ENCODE measurements at places on chromosomes 6 and 20. TPM values are rescaled to one million over a fixed set of nuclear protein-coding genes. Genes with fewer than 3 reads are reported as not detected.

Gene CRISP3
- 0.06 TPM for polyA plus RNA-seq

Gene TMC2
- polyA plus RNA-seq = 0.37 TPM

Gene C2
- 7.4 TPM for polyA plus RNA-seq

Gene SOX12
- polyA plus RNA-seq = 1.3 TPM

Gene C6orf132
- 119 TPM for polyA plus RNA-seq

Gene VNN1
- 245 TPM for polyA plus RNA-seq

Gene TINAG
- 23.3 TPM for polyA plus RNA-seq

DNA sequence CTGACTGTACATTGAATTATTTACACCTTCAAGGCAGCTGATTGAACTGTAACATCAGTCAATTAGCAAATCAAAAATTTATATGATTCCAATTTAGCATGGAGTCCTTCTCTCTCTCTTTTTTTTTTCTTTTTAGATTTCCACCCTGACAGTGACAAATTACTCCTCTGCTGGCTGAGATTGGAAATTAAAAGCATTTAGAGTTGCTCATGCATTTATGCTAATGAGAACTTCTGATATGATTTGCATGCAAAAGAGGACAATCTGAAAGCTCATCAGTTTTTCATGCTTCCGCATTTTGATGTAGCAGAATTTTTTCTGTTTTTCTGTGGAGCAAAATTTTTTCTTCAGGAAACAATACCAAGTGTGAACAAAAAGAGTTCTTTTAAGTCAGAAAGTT lies 130.5 kb upstream of the NOX3 start:
- H3K4me1 ChIP-seq = no peaks in the 10 kb centered on the region
- H3K27me3 ChIP-seq = no peaks in the 10 kb centered on the region
- H3K4me3 ChIP-seq = no peak overlapping the region
- DNase-seq = no peak
- H3K36me3 ChIP-seq = no peaks in the 10 kb centered on the region

DNA sequence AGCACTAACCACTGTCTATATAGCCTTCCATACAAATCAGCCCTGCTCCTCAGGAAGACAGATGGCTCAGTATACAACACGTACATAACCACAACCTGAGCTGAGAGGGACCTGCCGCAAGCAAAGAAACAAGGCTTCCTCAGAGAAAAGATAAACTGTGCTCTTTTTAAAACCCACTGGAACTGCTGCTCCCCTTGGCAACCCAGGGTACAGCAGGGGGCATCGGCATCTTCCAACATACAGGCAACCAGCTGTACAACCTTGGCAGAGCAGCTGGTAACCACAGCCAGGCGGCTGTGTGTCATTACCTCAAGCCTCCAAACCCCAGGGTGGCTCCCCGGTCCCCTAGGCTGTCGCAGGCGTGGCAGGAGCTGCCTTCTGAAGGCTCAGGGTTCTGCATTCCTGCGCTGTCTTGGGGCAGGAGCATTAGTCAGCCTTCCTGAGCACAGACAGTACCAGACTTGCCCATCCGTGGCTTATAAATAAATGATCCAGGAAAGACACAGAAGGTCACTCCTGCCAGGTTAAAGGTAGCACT lies 249.5 kb downstream of the ADGRG6 start:
- no peak overlapping the region for H3K27ac ChIP-seq
- H3K4me3 ChIP-seq = no peak overlapping the region
- H3K27me3 ChIP-seq = peaks cover 2% of the 10 kb centered on the region
- DNase-seq = no peak

GRCh38 chr6:13559251-13559650 lies 15.2 kb upstream of the SIRT5 start:
- H3K4me3 ChIP-seq = no peak overlapping the region
- no peaks in the 10 kb centered on the region for H3K4me1 ChIP-seq
- no peak overlapping the region for H3K27ac ChIP-seq
- no peaks in the 10 kb centered on the region for H3K36me3 ChIP-seq
- DNase-seq = no peak
- H3K27me3 ChIP-seq = no peaks in the 10 kb centered on the region

GRCh38 chr20:18727032-18727508 lies 86.5 kb upstream of the SCP2D1 start:
- H3K4me3 ChIP-seq = no peak overlapping the region
- H3K27me3 ChIP-seq = no peaks in the 10 kb centered on the region
- no peak overlapping the region for H3K27ac ChIP-seq
- peaks cover 2% of the 10 kb centered on the region for H3K4me1 ChIP-seq
- H3K36me3 ChIP-seq = no peaks in the 10 kb centered on the region

DNA sequence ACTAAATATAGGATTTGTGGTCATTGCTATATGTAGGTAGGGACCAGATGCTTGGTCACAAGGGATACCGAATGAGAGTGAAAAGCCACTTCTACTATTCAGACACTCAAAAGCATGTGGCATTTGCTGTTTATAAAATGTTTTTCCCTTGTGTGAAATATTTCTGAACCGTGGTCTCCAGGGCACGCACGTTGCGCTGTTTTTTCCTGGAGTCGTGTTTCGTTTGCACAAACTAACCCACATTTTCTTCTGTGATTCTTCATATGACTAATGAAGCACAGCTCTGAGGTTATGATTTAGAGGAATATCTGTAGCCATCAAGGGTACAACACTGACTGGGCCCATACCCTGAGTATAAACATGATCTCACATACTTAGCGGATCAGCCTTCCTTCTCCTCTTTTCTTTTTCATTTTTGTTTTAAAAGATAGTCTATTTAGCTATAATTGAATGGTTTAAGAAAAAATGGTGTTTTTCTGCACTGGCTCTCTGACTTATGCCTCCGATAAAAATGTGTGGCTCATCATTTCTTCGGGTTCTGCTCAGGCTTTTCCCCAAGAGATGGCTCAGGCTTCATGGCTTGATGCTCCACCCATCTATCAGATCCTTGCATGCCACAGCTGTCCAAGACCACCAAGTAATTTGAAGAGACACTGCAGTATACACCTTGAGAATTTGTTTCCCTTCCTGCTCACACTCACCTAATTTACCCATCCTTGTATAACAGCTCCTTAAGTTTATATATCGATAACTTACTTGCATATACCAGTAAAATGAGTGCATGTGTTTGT lies 59.9 kb upstream of the HBS1L start:
- H3K4me1 ChIP-seq = no peaks in the 10 kb centered on the region
- no peaks in the 10 kb centered on the region for H3K27me3 ChIP-seq
- no peak overlapping the region for H3K27ac ChIP-seq
- H3K36me3 ChIP-seq = no peaks in the 10 kb centered on the region

DNA sequence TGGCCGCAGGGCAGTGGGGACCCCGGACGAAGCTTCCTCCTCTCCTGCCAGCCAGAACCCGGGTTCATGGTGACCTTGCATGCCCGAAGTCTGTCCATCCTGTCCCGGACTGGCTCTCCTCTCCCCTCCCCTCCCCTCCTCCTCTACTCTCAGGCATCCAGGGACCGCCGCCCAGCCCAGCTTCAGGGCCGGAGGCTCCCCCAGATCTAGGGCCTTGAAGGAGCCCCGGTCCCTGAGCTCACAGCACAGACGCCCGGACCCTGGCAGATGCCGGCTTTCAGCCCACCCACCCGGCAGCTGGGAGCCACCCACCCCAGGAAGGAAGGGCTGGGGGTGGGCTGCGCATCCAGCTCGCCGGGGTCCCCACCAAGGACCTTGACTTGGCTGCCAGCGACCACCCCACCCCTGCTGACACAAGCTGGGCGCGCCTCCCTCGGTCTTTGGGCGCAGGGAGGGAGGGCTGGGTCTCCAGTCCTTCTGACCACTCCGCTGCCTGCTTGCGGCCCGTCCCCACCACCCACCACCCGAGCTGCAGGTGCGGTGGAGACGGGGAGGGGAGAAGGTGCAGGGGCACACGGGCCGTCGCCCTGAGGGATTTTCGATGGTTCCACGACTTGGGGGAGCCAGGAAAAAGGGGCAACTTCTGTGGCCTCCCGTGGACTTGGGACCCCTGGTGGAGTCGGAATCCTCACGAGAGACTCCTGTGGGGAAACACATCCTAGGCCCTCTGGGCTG lies 5.8 kb upstream of the ABHD16B start:
- no peaks in the 10 kb centered on the region for H3K36me3 ChIP-seq
- no peak for DNase-seq
- H3K4me1 ChIP-seq = no peaks in the 10 kb centered on the region

DNA sequence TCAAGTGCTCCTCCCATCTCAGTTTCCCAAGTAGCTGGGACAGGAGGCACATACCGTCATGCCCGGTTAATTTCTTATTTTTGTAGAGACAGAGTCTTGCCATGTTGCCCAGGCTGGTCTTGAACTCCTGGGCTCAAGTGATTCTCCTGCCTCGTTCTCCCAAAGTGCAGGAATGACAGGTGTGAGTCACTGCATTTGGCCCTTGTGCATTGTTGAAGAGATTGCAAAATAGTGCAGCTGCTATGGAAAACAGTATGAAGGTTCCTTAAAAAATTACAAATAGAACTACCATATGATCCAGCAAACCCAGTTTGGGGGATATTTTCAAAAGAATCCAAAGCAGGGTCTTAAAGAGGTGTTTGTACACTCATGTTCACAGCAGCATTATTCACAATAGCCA lies 69.1 kb downstream of the GJA10 start:
- no peaks in the 10 kb centered on the region for H3K4me1 ChIP-seq
- no peak overlapping the region for H3K27ac ChIP-seq
- H3K36me3 ChIP-seq = no peaks in the 10 kb centered on the region
- DNase-seq = no peak

- H3K27me3 ChIP-seq = no peaks in the 10 kb centered on the region
- DNase-seq = no peak
- no peaks in the 10 kb centered on the region for H3K36me3 ChIP-seq
- no peak overlapping the region for H3K4me3 ChIP-seq
- H3K4me1 ChIP-seq = no peaks in the 10 kb centered on the region
Measured at GRCh38 chr6:96917098-96917497, 7.4 kb upstream of the KLHL32 start.

GRCh38 chr20:32527052-32527446 lies 58.1 kb downstream of the NOL4L start:
- no peak for DNase-seq
- H3K4me3 ChIP-seq = no peak overlapping the region
- H3K27me3 ChIP-seq = no peaks in the 10 kb centered on the region
- H3K36me3 ChIP-seq = no peaks in the 10 kb centered on the region
- no peaks in the 10 kb centered on the region for H3K4me1 ChIP-seq

- no peak overlapping the region for H3K4me3 ChIP-seq
- H3K36me3 ChIP-seq = no peaks in the 10 kb centered on the region
- DNase-seq = no peak
- H3K27me3 ChIP-seq = no peaks in the 10 kb centered on the region
- no peaks in the 10 kb centered on the region for H3K4me1 ChIP-seq
- H3K27ac ChIP-seq = no peak overlapping the region
Measured at GRCh38 chr6:152932865-152933264, 50.0 kb downstream of the FBXO5 start.

DNA sequence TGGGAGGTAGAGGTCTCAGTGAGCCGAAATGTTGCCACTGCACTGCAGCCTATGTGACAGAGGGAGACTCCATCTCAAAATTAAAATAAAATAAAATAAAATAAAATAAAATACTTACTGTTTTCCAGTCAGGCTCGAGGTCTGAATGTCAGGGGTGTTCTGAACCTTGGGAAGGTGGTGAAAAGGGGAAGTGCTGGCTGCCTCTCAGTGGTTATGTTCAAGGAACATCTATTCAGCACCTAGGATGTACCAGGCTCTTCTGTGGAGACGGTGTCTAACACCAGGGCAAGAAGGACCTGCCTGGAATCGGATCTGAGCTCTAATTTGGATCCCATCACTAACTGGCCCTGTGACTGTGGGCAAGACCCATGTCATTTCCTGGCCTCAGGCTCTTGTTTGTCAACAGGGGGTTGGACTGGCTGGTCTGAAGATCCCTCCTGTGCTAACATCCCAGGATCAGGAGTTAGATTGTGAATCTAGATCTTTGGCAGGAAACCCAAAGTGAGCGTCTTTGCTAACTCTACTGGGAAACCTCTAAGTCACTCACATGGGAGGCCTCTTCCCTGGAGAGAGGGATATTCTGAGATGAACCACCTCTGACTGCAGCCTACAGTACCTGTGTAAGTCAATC lies 63.4 kb upstream of the SIRPG start:
- no peaks in the 10 kb centered on the region for H3K36me3 ChIP-seq
- no peak overlapping the region for H3K4me3 ChIP-seq
- H3K27me3 ChIP-seq = no peaks in the 10 kb centered on the region
- no peak for DNase-seq

DNA sequence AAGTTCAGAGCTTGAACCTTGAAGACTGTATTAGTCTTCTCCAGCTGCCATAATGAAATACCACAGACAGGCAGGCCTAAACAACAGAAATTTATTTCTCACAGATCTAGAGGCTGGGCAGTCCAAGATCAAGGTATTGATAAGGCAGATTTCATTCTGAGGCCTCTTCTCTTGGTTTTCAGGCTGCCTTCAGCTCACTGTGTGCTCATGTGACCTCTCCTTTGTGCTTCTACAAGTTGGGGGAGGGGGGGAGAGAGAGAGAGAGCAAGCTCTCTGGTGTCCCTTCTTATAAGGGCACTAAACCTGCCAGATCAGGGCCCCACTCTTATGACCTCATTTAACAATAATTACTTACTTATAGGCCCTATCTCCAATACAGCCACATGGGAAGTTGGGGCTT lies 102.6 kb upstream of the RSPO3 start:
- no peaks in the 10 kb centered on the region for H3K4me1 ChIP-seq
- no peaks in the 10 kb centered on the region for H3K36me3 ChIP-seq
- H3K4me3 ChIP-seq = no peak overlapping the region
- DNase-seq = no peak
- no peak overlapping the region for H3K27ac ChIP-seq

- H3K27ac ChIP-seq = no peak overlapping the region
- H3K4me3 ChIP-seq = no peak overlapping the region
- H3K36me3 ChIP-seq = no peaks in the 10 kb centered on the region
- no peak for DNase-seq
- H3K27me3 ChIP-seq = no peaks in the 10 kb centered on the region
Measured at GRCh38 chr6:9699888-9700287, 715.0 kb downstream of the TFAP2A start.

GRCh38 chr6:16540804-16541752 lies 220.2 kb downstream of the ATXN1 start:
- H3K36me3 ChIP-seq = no peaks in the 10 kb centered on the region
- H3K4me3 ChIP-seq = no peak overlapping the region
- DNase-seq = no peak

Measured in small intestine (tissue), 16 donors.